ENCODE measurements at places on chromosomes 1 and 21.

- peaks cover 7% of the 10 kb centered on the region for H3K4me1 ChIP-seq
- H3K4me3 ChIP-seq, result no peak overlapping the region
- DNase-seq, result no peak
- peaks cover 26% of the 10 kb centered on the region for H3K27me3 ChIP-seq
- no peak overlapping the region for H3K27ac ChIP-seq
Observed at GRCh38 chr1:181310560-181310959, 172.8 kb upstream of the CACNA1E start.

DNA sequence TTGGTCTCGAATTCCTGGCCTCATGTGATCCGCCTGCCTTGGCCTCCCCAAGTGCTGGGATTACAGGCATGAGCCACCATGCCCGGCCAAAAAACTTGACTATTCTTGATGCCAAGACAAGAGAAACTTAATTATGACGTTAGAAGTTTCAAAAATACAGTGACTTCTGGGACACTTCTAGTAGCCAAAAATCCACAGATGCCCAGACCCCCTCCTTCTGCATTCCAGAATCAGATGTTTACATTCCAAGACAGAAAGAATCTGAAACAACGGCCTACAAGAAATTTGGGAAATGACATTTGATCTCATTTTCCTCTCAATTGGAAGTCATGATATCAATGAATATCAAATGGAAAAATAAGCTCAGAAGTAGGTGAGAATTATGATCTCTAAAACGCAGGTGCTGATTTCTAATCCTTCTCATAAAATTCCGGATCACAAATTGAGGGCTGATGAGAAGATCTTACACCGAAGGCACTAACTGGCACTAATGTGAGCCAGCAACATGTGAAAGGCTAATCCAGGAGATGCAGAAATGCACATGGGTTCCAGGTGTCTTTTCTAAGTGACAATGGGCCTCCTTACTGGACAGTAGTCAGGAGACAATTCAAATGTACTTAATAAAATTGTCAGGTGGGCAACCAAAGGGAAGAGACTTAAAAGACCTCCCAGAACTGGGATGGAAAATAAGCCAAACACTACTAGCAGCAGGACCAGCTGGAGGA lies 5.5 kb downstream of the RAB29 start:
- H3K4me3 ChIP-seq, result no peak overlapping the region
- no peaks in the 10 kb centered on the region for H3K27me3 ChIP-seq
- H3K36me3 ChIP-seq, result peaks cover 54% of the 10 kb centered on the region
- H3K4me1 ChIP-seq, result peaks cover 30% of the 10 kb centered on the region

GRCh38 chr1:220527279-220527907 lies 543 bp upstream of the MARK1 start:
- H3K27ac ChIP-seq, result no peak overlapping the region
- H3K36me3 ChIP-seq, result peaks cover 4% of the 10 kb centered on the region
- H3K4me1 ChIP-seq, result peaks cover 12% of the 10 kb centered on the region
- peak overlapping the region; percentile 80 for H3K4me3 ChIP-seq

DNA sequence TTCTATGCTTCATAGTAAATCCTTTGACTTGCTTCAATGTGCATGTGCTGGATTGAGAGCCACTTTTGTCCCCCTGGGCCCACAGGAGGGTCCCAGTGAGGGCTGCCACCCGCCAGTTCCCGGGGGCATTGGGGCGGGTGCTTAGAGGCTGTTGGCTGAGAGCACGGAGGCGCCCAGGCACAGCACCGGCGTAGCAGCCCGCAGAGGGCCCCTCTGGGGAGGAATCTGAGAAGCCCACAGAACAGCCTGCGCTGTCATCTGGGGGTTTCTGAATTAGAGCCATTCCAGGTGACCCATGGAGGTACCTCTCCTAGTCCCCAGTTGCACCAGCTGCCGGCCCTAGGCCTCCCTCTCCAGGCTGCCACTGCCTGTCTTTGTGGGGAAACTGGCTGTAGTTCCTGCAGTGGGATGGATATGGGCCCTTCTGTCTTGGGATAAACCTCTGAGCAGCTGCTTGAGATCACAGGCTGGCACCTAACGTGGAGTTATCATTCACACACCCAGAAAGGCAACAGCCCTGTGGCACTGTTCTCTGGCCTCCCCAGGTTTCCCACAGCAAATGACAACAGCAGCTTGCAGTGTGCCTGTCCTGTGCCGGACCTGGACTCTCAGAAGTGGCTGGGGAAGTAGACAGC lies 39.5 kb downstream of the TMEM51 start:
- H3K4me3 ChIP-seq, result no peak overlapping the region
- DNase-seq, result no peak
- H3K27me3 ChIP-seq, result no peaks in the 10 kb centered on the region
- no peak overlapping the region for H3K27ac ChIP-seq

DNA sequence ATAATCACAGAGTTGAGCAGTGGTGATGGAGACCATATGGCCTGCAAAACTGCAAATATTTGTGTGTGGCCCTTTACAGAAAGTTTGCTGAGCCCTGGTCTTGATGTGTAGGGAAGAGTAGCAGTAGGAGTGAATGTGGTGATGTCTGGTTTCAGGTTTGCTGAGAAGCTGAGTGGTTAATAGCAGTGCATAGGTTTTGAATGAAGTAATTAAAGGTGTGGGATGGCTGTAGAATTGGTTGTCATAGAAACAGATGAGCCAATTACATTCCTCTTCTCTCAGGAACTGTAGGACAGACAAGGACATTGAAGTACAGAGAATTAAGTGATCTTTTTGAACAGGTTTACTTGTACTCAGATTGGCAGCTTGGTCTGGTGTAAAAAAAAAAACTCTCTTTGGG lies 37.4 kb downstream of the PRDM2 start:
- no peak overlapping the region for H3K27ac ChIP-seq
- H3K36me3 ChIP-seq, result peaks cover 10% of the 10 kb centered on the region
- DNase-seq, result no peak
- H3K4me1 ChIP-seq, result peaks cover 31% of the 10 kb centered on the region
- no peaks in the 10 kb centered on the region for H3K27me3 ChIP-seq
- H3K4me3 ChIP-seq, result no peak overlapping the region

DNA sequence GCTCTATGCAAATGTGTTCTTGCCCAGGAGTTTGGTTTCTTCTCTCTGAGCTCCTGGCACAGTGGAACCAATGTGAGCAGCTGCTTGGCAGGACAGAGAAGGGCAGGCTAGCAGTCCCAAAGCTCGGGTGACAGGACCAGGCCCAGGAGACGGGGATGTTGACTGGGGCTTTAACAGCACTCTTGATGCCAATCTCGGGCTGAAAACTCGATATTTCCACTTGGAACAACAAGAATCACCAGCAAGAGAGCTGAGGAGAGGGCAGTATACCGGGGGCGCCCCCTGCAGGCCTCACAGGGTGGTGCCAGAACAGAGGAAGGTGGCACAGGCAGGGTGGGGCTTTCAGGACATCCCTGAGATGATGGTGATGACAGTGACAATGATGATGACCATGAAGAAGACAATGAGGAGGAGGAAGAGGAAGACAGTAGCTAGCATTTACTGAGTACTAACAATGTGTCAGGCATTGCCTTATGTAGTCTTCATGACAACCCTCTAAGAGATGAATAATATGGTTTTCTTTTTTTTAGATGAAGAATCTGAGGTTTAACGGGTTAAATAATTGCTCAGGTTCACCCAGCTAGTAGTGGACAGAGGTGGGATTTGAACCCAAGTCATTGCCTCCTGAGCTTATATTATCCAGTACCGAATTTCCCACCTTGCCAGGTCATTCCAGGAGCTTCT lies 2.7 kb upstream of the KCNJ9 start:
- H3K27me3 ChIP-seq, result peaks cover 42% of the 10 kb centered on the region
- peak; percentile 63 for DNase-seq
- H3K4me1 ChIP-seq, result peaks cover 7% of the 10 kb centered on the region
- no peak overlapping the region for H3K4me3 ChIP-seq
- H3K36me3 ChIP-seq, result no peaks in the 10 kb centered on the region

DNA sequence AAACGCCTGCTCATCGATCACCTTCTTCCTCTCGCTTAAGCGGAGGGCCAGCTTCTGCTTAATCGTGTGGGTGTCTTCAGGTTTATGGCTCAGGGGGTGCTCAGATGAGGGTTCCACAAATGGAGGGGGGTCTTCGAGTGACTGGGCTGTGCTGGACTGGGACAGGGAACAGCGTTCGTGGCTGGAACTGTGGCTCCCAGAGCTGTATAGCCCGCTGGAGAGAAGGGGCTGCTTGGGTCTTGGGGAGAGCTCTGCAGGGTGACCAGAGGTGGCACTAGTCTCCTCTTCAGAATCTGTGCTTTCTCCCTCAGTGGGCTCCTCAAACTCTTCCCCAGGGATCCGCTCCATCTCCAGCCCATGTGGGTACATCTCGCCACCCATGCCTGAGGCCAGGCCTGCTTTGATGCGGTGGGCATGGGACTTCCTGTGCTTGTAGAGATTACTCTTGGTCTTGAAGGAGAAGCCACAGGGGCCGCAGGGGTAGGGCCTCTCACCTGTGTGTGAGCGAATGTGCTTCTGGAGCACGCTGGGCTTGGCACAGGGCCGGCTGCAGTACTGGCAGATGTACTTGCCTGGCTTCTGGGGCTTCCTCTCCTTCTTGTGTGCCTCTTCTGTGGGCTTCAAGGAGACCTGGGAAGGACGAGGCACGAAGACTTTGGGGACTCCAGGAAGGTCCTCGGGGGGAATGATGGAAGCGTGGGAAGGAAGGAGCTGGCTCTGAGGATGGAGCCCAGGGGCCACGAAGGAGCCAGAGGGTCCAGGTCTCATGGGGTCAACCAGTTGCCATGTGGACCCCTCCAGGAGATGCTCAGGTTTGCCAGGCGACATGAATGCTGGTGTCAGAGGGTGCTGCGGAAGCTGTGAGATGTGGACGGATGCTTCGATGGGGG lies 99.4 kb upstream of the EDN2 start:
- no peak overlapping the region for H3K4me3 ChIP-seq
- H3K27me3 ChIP-seq, result no peaks in the 10 kb centered on the region
- no peak for DNase-seq

GRCh38 chr1:87084244-87084836 lies 169.9 kb downstream of the HS2ST1 start:
- H3K4me3 ChIP-seq, result no peak overlapping the region
- H3K36me3 ChIP-seq, result no peaks in the 10 kb centered on the region
- no peak for DNase-seq
- H3K27me3 ChIP-seq, result no peaks in the 10 kb centered on the region
- H3K4me1 ChIP-seq, result peaks cover 9% of the 10 kb centered on the region
- H3K27ac ChIP-seq, result no peak overlapping the region

DNA sequence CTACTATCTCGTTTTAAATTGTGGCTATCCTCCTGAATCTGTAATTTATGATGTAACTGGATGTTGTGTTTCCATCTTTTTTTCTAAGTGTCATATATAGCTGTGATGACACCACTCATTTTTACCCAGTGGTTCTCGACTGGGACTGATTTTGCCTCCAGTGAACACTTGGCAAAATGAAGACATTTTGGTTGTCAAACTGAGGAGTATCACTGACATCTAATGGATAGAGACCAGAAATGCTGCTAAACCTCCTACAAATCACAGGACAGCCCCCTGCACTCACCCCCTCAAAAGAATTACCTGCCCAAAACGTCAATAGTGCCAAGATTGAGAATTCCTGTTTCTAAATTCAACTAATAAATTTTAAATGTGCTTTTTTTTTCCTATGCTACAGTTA lies 1.9 kb downstream of the TRMT13 start:
- peaks cover 27% of the 10 kb centered on the region for H3K4me1 ChIP-seq
- no peak for DNase-seq
- peak overlapping the region; percentile 33 for H3K4me3 ChIP-seq

- peaks cover 12% of the 10 kb centered on the region for H3K4me1 ChIP-seq
- no peak overlapping the region for H3K27ac ChIP-seq
- DNase-seq, result no peak
- H3K36me3 ChIP-seq, result no peaks in the 10 kb centered on the region
- no peak overlapping the region for H3K4me3 ChIP-seq
- no peaks in the 10 kb centered on the region for H3K27me3 ChIP-seq
Observed at GRCh38 chr1:101158424-101158823, 78.4 kb upstream of the S1PR1 start.

DNA sequence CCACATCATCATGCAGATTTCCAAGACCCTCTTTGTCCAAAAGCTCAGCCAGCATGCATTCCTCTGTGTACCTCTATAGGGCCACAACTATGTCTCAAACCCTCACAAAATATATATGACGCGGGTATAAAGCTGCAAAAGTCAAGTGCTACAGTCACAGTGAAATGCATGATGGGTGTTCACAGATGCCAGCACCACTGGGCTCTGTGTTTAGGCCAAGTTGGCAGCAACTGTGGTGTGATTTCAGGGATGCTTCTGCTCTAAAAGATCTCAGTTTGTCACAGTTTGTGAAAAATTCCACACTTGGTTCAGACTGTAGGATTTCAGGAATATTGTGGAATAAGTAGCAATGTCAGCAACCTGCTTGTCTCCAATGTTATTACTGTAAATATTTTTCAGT lies 23.9 kb upstream of the SELP start:
- no peak overlapping the region for H3K4me3 ChIP-seq
- H3K36me3 ChIP-seq, result peaks cover 6% of the 10 kb centered on the region
- peaks cover 49% of the 10 kb centered on the region for H3K4me1 ChIP-seq

DNA sequence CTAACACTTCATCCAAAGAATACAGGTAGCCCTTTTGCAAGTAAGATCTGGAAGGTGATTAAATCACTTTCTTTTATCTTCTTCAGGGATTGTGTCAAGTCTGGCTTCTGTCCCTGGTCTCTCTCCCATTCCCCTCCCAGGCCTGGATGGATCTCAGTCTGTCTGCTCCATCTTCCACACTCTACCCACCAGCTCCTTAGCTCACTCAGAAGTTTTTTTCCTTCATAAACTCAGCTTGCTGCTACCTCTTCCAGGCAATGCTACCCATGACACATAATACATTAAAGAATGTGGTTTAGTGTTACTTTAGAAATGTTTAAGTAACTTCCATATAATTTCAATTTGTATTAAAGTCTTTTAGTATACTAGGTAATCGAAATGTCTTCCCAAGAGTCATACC lies 133.1 kb downstream of the AKT3 start:
- DNase-seq, result no peak
- H3K4me1 ChIP-seq, result no peaks in the 10 kb centered on the region

GRCh38 chr1:100510451-100510850 lies 27.5 kb upstream of the GPR88 start:
- no peak overlapping the region for H3K4me3 ChIP-seq
- no peak overlapping the region for H3K27ac ChIP-seq
- H3K27me3 ChIP-seq, result no peaks in the 10 kb centered on the region
- H3K36me3 ChIP-seq, result peaks cover 21% of the 10 kb centered on the region
- DNase-seq, result no peak
- H3K4me1 ChIP-seq, result peaks cover 3% of the 10 kb centered on the region

- no peak overlapping the region for H3K27ac ChIP-seq
- DNase-seq, result no peak
- H3K27me3 ChIP-seq, result peaks cover 5% of the 10 kb centered on the region
- H3K36me3 ChIP-seq, result no peaks in the 10 kb centered on the region
Observed at GRCh38 chr1:6110326-6110725, 64.6 kb downstream of the KCNAB2 start.
